Liver (tissue), 10 donors: ENCODE measurements at places on chromosomes 5 and 9. TPM values are rescaled to one million over a fixed set of nuclear protein-coding genes. Genes with fewer than 3 reads are reported as not detected.

N4BP3 gene
- total RNA-seq: 0.28 TPM

CCDC187 gene
- not detected for total RNA-seq

SHOC1 gene
- total RNA-seq: not detected

GPX3 gene
- 156 TPM for total RNA-seq

- H3K27me3 ChIP-seq: no peaks in the 10 kb centered on the region
- no peak overlapping the region for H3K27ac ChIP-seq
- no peak overlapping the region for H3K4me3 ChIP-seq
- DNase-seq: no peak
Measured at GRCh38 chr9:12860998-12861397, 86.2 kb downstream of the LURAP1L start.

DNA sequence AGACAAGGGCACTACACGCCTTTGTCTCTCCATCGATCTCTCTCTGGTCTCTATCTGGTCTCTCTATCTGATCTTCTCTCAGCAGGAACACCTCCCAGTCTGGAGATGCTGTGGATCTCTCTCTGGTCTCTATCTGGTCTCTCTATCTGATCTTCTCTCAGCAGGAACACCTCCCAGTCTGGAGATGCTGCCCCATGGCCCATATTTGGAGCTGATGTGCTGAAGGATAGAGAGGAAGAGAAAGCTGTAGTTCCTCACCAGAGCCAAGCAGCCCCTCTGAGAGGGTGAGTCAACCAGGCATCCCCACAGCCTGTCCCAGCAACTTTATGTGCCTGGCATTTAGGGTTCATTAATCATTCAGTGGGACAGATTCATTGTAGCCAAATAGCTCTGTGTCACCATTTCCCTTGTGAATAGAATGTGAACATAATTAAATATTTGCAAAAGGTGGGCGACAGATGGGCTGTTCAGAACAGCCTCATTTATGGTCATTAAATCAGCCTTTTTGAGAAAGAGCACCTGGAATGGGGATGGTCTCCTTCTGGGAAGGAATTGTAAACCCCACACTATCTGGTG is 189.3 kb upstream of the MAST4 start:
- no peak for DNase-seq
- no peak overlapping the region for H3K27ac ChIP-seq

DNA sequence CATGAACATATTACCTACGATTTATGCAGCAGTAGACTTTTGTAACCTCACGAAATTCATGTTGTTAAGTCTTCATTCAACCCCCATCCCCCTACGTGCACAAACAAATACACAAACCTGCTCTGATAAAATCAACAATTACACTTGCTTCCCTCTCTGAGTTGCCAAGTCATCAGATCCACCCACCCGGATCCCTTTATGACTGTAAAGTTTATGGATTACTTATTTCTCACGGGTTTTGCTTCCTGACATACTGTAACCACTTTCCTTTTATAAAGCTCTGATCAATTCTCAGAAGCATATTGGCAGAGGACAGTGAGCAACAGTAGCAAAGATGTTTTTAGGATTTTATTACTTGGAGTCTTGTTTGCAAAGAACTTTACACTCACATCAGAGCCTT is 70.5 kb downstream of the MLLT3 start:
- no peaks in the 10 kb centered on the region for H3K27me3 ChIP-seq
- H3K4me1 ChIP-seq: no peaks in the 10 kb centered on the region
- no peak overlapping the region for H3K4me3 ChIP-seq
- no peak for DNase-seq

DNA sequence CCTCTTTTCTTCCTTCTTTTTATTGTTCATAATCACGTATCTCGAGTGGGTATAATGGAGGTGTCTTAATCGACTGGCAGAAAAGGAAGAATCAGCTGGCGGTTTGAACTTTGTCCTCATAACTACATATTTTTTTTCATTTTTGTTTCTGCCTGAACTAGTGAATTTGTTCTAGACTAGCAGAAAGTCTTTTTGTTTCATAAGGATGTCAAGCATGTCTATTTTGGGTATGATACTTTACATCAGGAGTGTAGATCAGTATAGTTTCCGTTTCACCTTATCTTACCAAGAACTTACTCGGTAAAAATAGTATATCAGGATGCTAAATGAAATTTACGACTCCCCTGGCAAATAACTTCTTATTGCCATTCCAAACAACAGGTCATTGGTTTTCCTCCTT is 278.9 kb downstream of the CHSY3 start:
- no peak for DNase-seq
- no peaks in the 10 kb centered on the region for H3K27me3 ChIP-seq
- H3K4me3 ChIP-seq: no peak overlapping the region
- H3K36me3 ChIP-seq: no peaks in the 10 kb centered on the region
- H3K27ac ChIP-seq: no peak overlapping the region
- H3K4me1 ChIP-seq: no peaks in the 10 kb centered on the region

- no peaks in the 10 kb centered on the region for H3K4me1 ChIP-seq
- H3K36me3 ChIP-seq: no peaks in the 10 kb centered on the region
- no peak for DNase-seq
- H3K27ac ChIP-seq: no peak overlapping the region
Measured at GRCh38 chr5:124403281-124403680, 343.2 kb downstream of the ZNF608 start.

DNA sequence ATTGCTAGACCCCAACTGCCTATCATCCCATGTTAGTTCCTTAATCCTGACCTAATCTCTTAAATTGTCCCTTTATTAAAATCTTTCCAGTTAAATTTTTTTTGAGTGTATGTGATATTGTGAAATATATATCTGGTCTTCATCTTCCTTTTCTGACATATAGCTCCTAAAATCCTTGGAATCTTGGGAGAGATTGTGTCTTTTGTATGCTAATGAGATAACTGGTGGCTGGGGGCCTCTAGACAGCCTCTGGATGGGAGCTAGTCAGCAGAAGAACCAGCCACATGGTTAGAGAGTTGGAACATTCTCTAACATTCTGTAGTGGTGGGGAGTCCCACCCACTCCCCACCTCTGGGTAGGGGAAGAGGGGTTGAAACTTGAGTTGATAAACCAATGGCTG is 3.7 kb upstream of the CCL19 start:
- no peak overlapping the region for H3K27ac ChIP-seq
- H3K36me3 ChIP-seq: no peaks in the 10 kb centered on the region
- no peak overlapping the region for H3K4me3 ChIP-seq
- H3K27me3 ChIP-seq: no peaks in the 10 kb centered on the region
- H3K4me1 ChIP-seq: peaks cover 14% of the 10 kb centered on the region

- no peaks in the 10 kb centered on the region for H3K27me3 ChIP-seq
- no peak for DNase-seq
- no peaks in the 10 kb centered on the region for H3K36me3 ChIP-seq
- H3K27ac ChIP-seq: no peak overlapping the region
- H3K4me3 ChIP-seq: no peak overlapping the region
Measured at GRCh38 chr9:79565245-79565644, 6.5 kb upstream of the TLE4 start.

- no peak overlapping the region for H3K27ac ChIP-seq
- peaks cover 18% of the 10 kb centered on the region for H3K4me1 ChIP-seq
- no peak for DNase-seq
- H3K27me3 ChIP-seq: no peaks in the 10 kb centered on the region
Measured at GRCh38 chr5:146877178-146877681, 1.3 kb downstream of the PPP2R2B start.

DNA sequence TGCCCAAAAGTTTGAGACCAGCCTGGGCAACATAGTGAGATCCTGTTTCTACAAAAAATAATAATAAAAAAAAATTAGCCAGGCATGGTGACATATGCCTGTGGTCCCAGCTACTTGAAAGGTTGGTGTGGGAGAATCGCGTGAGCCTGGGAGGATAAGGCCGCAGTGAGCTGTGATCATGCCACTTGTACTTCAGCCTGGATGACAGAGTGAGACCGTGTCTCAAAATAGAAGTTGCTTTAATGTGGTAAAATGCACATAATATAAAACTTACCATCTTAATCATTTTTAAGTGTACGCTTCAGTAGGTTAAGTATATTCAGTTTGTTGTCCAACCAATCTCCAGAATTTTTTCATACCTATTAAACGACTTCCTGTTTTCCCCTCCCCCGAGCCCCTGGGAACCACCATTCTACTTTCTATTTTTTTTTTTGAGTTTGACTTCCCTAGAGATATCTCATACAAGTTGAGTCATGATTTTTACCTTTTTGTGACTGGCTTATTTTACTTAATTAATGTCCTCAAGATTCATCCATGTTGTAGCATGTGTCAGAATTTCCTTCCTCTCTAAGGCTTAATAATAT is 120.1 kb upstream of the POC5 start:
- no peak overlapping the region for H3K4me3 ChIP-seq
- no peaks in the 10 kb centered on the region for H3K36me3 ChIP-seq
- H3K27ac ChIP-seq: no peak overlapping the region

GRCh38 chr5:133523013-133523658 is 89.2 kb downstream of the FSTL4 start:
- no peak overlapping the region for H3K27ac ChIP-seq
- no peak for DNase-seq
- H3K36me3 ChIP-seq: no peaks in the 10 kb centered on the region
- H3K4me1 ChIP-seq: no peaks in the 10 kb centered on the region
